ENCODE measurements at places on chromosomes 7 and 10.

DNA sequence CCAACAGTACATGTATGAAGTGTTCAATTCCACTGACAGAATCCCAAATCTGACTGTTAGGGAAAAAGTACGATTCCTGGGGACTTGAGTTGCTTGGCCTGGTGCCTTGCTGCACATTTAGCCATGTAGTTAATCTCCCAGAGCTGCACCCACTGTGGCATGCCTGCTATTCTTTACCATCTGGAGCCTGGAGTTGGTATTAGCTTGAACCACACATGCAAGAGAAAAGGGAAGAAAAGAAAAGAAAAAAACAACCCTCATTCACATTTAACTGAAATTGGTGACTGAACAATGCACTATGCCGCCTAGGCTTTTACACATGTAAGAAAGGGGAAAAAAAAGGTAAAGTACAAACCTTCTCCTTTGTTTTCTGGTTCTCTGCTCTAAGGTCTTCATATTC lies 26.1 kb downstream of the SHTN1 start:
- DNase-seq: no peak

- no peak for DNase-seq
Observed at GRCh38 chr7:96189129-96189820, 132.6 kb downstream of the SLC25A13 start.

DNA sequence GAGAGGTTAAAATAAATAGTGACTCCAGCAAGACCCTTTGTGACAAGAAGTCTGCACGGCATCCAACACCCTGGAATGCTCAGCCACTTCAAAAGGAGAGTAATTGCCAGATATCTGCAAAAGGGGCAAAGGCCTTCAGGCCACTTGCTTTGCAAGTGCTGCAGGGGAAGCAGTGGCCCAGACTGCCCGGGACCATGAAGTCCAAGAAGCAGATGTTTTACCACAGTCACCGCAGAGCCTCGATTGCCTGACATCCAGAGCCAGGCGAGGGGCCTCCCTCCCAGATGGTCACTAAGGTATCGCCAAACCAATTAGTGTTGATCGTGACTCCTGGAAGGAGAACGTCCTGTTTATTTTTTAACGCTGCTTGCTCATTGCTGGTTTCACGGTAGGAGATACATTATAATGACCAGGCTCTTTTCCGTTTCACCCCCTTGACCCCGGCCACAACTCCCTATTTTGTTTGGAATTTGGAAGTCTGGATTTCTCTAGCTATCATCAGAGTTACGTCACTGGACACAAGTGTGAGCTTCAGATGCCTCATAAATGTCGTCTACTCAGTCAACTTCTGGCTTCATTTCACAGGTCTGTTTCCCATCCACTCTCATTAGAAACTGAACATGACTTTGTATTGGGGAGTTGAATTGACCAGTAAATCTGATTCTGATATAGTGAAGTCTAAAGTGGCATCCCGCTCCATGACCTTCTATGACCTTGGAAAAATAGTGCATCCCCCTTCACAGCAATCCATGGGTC lies 276.2 kb downstream of the WDR11 start:
- no peak for DNase-seq

DNA sequence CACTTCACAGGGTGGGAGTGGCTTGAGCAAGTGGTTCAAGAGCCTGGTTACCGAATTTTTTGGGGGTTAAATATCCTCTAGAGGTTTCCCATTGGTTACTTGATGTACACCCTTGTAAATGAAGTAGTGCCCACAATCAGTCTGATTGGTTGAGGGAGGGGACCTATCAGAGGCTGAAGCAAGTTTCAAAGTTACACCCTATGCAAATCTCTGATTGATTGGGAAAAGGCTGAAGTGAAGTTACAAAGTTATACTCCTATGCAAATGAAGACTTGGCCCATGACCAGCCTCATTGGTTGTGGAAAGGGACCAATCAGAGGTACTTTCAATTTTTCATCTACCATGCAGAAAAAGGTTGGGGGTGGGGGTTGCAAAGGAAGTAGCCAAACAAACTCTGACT lies 34.7 kb downstream of the UBE2D4 start:
- DNase-seq: no peak

DNA sequence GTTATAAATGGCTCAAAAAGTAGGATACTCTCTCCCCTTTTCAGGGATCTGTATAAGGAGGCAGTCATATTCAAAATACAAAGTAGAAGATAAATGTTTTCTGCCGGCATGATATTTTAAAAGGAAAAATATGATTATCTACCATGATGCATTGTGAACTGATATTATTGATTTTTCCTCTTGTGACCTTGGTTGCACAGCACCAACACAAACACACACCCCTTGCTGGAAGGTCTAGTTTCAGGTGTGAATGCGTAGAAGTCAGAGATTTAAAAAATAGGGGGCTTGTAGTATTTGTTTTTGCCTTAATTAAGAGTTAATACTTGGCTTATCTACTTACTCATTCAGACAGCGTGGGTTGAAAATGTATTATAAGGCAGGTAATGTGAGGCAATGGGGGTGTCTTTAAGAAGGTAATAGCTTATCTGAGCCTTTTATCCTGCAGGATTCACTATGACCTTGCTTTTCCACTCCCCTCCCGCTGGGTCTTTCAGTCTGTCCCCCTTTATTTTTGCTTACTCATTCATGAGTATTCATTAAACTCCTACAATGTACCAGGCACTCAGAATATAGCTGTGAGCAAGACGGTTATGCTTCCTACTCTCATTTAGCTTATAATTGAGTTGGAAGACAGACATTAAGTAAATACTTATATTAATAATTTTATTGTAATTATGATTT lies 390.6 kb downstream of the SDK1 start:
- no peak for DNase-seq

- DNase-seq: no peak
Observed at GRCh38 chr7:8128449-8129317, 133.3 kb downstream of the ICA1 start.

GRCh38 chr7:76281006-76281705 lies 21.3 kb upstream of the HSPB1 start:
- DNase-seq: no peak

DNA sequence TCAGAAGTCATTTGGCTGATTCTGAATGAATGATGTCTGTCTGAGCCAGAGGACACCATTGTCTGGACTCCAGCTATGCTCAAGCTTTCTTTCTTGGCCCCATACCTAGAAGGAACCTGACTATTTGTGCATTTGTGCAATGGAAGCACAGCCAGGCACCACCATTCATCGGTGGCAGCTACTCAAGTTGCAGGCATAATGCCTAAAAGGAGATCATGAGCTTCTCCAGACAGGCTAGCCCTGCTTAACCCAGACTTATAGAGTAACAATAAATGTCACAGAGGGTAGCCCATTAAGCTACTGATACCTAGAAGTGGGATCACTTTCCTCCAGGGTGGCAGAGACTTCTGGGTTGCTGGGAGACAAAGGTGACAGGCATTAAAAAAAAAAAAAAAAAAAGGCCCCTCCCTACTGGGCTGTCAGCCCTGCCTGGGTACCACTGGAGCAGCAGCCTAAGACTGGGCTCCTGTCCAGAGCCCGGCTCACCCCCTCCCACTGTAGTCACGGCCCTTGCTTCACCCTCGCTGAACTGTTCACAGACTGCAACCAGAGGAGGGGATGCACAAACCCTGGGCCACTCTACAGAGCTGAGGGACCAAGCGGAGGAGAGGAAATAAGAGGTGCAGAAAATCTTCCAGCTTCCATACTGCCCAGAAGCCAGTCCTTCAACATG lies 75.4 kb upstream of the ATP6V0A4 start:
- DNase-seq: no peak
